ENCODE measurements at places on chromosomes 13 and 19.

DNA sequence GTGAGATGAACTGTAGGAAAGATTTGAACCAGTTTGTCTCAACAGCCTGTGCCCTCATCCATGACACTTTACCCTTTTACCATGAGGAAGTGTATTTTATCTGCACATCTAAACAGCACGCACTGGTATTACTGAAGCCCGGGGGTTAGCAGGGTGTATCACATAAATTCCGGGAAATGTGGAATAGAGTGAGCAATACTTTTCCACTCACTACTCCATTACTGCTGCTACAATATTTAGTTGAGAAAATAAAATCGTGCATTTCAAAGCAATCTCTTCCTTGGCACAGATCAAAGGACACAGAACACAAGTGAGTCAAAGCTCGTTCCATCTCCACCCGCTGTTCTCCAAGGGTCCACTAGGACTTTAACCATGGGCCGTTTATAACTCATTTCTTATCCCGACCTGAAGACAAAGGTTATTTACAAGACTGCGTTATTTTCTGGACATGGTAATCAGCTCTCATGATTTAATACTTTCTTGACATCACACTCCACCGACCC, 35.2 kb downstream of the STK24 start:
- DNase-seq: no peak

DNA sequence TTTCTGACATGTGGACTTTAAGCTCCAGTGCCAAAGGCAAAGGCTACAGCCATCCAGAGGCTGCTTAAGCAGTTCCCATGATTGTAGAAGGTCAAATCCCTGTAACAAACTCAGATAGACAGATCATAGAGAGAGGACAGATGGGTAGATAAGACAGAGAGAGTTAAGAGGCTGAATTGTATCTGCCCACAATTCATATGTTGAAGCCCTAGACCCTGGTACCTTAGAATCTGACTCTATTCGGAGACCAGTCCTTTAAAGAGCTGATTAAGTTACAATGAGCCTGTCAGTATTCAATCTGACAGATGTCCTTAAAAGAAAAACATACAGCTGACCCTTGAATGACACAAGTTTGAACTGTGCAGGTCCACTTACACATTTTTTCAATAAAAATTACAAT, 115.2 kb downstream of the RAP2A start:
- no peak for DNase-seq

DNA sequence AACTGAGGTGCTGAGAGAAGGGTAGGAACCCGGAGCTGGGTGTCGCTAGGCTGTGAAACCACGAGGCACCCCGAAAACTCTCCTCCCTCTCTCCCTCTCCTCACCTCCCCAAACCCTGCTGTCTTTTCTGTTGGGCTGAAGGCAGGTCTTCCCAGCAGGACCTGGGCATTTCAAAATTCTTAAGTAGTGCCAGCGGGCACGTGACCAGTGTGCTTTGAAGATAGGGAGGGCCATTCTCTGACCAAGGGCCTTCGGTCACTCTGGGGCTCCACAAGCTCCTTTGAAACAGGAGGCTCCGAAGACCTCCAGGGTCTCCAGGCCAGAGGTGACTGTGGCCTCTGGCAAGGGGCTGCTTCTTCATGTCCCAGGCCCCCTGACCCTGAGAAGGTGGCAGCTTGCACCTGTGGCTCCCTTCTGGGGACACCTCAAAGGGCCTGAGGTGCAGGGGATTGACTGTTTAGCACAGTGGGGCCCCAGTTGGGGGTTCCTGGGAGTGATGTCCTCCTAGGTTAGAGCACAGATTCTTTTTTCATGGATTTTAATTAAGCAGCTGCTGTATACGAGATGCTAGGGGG, 48.3 kb downstream of the DNM2 start:
- no peak for DNase-seq

- DNase-seq: no peak
Observed at GRCh38 chr13:72208112-72208645, 341.2 kb upstream of the DACH1 start.

DNA sequence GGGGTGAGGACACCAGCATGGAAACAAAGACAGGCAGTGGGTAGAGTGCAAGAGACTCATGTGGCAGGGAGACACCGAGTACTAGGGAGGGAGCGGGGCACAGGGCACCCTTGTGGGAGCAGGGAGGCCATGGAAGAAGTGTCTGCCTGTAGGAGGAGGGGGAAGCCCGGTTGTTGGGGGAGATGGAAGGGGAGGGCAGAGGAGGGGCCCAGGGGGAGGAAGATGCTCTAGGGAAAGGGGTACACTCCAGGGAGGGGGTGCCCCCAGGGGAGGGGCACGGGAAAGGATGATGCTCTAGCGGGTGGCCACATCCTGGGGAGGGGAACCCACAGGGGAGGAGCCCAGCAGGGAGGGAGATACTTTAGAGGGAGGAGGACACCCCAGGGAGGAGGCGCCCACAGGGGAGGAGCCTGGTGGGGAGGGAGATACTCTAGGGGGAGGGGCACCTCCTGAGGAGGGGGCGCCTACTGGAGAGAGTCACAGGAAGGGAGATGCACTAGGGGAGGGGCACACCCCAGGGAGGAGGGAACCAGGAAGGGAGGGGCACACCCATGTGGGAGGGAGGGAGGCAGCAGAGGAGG, 24.9 kb downstream of the CPAMD8 start:
- DNase-seq: no peak

- no peak for DNase-seq
Observed at GRCh38 chr13:48549658-48550057, 16.8 kb upstream of the RCBTB2 start.

- DNase-seq: no peak
Observed at GRCh38 chr19:19218911-19219310, 7.2 kb downstream of the NCAN start.

DNA sequence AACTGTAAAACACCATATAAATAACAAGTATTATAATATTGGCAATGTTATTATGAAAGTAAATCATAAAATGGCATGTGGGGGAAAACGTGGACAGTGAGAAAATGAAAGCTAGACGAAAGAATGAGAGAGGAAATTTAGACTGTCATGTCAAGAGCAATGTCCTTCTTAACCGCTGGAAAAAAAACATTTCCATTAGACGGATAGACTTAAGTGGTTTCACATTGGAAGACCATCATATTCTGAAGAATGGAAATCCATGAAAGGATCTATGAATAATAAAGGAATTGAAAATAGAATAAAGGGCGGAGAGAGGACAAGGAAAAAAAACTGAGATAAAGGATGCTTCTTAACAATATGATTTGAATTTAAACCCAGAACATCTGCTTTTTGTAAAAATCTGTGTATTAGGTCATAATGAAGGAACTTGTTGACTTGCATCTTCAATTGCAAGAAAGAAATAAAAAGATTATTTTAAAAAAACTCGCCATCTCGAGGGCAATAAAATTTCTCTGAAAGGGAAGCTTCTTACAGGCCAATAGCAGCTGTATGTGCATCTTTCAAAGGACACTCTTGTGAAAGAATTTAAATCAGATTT, 90.6 kb downstream of the SPRY2 start:
- DNase-seq: no peak

DNA sequence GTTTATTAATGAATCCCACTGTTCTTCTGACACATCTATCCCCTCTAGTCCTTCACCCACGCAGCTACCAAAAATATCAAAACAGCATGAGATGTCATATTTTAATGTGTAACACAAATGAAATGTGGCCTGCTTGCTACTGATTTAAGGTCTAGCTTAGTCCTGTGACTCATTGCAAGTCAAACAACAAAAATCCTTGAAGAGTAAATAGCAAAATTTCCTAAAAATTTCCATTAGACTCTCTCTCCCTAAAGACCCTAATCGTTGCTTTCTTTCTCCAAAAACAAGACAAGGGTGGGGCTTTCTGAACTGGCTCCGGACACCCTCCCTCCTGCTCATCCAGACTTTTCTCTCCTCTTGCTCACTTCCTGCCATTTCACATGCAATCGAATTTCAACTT, 99.9 kb upstream of the IPO5 start:
- no peak for DNase-seq

All from fibroblast of skin of left quadriceps (primary cell).